ENCODE measurements at places on chromosomes 3 and 15.

DNA sequence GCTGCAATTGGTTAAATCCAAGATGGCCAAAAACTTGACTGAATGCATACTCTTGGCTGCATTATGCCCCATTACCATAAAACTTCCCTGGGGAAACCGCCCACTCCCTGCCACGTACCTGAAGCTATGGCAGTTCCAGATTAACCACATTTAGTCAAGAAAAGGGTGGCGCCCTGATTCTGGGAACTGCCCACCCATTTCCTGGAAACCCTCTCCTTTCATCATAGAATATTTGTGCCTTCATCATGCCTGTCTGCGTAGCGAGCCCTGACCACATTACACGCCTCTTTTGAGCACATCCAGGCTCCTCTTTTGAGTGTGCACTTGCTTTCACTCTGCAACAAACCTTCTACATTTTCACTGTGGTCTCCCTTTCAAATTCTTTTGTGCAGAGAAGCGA is 5.2 kb downstream of the LINS1 start:
- DNase-seq = no peak

GRCh38 chr15:82134461-82134860 is 88.6 kb upstream of the MEX3B start:
- no peak for DNase-seq

DNA sequence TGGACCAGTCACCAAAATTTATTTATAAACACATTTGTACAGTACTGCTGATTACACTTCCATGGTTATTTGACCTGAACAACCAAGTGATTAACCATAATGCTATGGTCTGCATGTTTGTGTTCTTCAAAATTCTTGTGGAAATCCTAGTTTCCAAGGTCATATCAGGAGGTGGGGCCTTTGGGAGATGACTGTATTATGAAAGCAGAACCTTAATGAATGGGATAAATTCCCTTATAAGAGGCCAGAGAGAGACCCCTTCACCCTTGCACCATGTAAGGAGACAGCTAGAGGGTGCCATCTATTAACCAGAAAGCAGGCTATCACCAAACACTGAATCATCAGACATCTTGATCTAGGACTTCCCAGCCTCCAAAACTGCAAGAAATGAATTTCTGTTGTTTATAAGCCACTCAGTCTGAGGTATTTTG is 1.9 kb downstream of the SCAPER start:
- DNase-seq = peak; percentile 50

DNA sequence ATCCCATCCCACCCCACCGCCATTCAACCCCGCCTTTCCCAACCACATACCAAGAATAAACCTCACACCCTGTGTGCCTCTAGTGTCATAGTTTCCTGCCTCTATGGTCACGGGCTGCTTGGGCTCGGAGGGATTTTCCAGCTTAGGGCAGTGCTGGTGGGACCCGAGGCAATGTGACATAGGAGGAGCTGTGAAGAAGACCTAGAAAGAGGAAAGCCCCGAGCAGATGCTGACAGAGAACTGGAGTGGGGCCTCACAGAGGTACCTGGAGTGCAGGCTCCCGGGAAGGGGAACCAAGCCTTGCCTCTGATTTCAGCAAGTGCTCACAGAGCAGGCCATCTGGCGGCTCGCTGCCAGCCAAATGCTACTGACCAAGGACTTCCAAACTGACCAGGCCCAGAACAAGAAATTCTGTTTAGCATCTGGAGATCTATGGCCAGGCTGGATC is 27.5 kb downstream of the BHLHE40 start:
- no peak for DNase-seq

- no peak for DNase-seq
These were observed 184.0 kb downstream of the MAGI1 start for GRCh38 chr3:65854606-65855304.

GRCh38 chr3:131072845-131073244 is 46.2 kb downstream of the NEK11 start:
- DNase-seq = no peak

GRCh38 chr15:69994429-69995205 is 103.1 kb downstream of the TLE3 start:
- DNase-seq = no peak

DNA sequence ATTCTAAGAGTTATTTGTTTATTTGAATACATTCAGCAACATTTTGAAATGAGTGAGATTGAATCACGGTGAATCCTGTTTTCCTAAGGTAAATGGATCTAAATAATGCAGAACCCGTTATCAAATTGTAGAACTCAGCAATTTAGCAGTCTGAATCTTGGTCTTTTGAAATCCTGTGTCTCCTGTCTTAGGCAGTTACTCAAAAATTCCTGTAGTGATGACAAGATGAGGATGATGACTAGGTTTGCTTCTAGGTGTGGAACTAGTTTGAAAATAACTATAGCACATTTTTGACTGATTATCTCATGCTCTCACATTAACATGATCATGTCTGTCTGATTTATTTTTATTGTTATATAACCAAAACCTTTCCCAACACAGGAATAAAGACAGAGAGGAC is 115.0 kb downstream of the RAP2B start:
- no peak for DNase-seq

GRCh38 chr15:43052860-43053259 is 53.0 kb downstream of the UBR1 start:
- DNase-seq = no peak

DNA sequence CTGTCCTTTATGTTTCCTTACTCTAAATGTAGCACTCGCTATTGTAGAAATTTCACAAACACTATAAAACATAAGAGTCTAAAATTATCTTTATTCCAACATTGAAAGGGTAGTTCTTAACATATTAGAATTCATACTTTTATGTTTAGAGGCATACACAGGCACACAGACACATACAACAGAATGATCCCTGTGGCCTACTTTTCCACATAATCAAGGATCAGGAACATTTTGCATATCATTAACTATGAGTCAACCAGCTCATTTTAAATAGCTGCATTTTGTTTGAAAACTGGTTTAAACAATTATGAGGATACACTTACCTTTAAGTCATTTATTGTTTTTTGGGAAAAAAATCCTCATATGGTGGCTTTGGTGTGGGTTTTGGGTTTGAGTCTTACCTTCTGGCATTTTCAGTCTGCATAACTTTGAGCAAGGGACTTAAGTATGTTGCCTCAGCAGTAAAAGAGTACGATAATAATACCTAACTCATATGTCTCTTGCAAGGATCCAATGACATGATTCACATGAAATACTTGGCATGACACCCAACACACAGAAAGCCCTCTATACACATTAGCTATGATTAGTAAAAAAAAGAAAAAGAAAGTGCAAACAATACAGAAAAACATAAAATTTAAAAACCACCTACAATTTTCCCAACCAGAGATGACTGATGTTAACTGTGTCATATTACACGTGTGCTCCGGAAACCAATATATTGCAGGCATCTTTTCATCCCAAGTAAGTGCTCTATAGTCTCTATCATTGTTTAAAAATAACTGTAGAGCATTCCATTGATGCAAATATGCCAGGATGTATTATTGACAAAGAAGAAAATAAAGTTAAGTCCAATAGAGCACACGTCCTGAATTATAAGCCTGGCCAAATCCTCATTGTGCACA is 213.1 kb upstream of the ADAMTS9 start:
- DNase-seq = no peak

DNA sequence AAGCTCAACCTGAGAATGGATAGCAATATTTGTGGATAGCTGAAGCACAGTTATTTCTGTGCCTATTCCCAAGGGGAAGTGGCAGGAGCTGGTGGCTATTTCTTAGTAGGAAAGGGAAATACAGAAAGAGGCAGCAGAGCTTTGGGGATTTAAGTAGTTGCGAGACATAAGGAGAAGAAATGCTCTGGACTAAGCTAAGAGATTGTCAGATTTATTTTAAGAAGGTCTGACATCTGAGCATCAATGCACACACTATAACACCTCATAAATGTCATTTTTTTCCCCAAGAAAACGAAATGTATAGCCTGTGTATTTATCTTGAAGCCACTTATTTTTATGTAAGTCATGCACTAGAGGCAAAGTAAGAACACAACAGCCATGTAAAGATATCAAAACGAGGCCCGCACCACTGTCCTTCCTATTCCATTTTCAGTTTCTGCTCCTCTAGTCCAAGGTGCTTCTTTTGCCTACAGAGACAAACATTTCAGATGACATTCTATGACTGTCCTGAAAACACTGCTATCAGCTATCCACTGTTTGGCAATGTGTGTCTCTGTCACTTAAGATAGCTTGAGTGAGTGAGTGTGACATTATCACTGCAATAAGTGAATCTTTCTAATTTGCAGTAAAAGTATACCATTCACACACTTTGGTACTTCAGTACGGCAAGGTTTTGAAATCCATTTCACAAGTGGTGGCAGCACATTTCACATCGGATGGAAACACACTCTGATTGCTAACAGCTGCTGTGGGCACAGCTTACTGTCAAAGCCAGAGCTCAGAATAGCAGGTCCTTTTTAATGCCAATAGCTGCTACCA is 62.7 kb upstream of the ICE2 start:
- no peak for DNase-seq

- DNase-seq = peak; percentile 73
These were observed 11.6 kb upstream of the VGLL4 start for GRCh38 chr3:11655196-11655928.

- no peak for DNase-seq
These were observed 132.3 kb downstream of the SUCLG2 start for GRCh38 chr3:67522081-67522480.

DNA sequence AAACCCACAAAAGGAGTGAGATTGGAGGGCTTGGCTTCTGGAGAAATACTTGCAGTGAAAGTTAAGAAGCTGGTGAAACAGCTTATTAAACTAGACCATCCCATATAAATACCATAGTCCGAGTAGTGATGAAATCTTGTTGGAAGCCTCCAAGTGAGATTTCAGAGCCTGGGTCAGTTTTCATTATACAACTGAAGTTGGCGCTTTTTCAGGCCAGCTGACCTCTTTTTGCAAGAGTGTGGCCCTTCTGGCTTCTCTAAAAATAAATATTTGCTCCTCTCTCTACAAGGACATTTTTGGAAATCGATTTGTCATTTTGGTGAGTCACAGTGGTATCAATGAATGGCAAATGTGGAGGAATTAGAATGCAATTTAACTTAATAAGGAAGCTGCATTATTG is 51.2 kb upstream of the THRB start:
- DNase-seq = no peak

DNA sequence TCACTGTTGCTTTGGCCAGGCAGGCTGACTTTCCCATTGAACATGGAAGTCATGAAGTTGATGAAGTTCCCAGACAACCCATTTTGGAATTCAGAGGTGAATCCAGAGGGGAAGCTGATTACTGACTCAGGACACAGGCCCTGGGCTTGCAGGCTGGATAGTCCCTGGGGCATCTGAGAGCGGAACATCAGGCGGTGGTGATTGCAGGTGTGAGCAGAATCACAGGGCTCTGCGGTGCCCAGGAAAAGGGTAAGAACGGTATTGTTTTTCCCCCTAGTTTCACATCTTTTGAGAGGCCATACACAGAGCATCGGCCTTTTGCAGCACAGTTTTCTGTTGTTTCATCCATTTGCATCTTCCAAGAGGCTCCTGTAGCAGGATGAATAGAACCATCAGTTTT is 104.7 kb downstream of the CHSY1 start:
- no peak for DNase-seq

GRCh38 chr15:61517335-61517734 is 288.2 kb upstream of the RORA start:
- no peak for DNase-seq
